Right cardiac atrium (tissue), 5 donors: ENCODE measurements at places on chromosomes 13 and 19.

GRCh38 chr13:67139551-67139950 is 90.6 kb downstream of the PCDH9 start:
- DNase-seq, result no peak

- DNase-seq, result no peak
These were observed 660.9 kb downstream of the LIG4 start for GRCh38 chr13:107554460-107554859.

- no peak for DNase-seq
These were observed 63.9 kb upstream of the ARHGEF7 start for GRCh38 chr13:111051041-111051725.

DNA sequence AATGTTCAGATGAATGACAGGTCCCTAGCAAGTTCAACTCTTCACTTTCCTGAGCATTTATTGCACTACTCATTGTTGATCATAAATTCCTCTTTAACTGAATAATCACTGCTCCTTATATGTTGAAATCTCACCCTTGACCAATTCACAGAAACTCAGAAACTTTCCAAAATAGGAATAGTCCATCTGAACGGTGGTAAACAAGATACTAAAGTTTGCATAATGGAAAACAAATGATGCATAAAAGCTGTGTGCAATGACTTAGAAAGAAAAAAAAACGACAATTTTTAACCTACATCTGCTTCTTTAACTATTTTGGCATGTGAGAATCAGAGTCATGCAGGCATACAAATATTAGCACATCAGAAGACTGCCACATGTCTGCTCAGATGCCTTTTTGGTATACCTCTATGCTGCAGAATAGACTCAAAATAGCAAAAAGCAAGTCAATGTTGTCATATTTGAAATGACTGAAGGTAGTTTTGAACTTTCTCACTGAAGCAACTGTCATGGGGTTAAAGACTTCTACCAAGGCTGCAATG is 34.8 kb downstream of the SLC10A2 start:
- DNase-seq, result no peak
